ENCODE measurements at places on chromosomes 5 and 9.
A peak's percentile ranks its signal among the peaks of the same experiment; 100 is the strongest.

DNA sequence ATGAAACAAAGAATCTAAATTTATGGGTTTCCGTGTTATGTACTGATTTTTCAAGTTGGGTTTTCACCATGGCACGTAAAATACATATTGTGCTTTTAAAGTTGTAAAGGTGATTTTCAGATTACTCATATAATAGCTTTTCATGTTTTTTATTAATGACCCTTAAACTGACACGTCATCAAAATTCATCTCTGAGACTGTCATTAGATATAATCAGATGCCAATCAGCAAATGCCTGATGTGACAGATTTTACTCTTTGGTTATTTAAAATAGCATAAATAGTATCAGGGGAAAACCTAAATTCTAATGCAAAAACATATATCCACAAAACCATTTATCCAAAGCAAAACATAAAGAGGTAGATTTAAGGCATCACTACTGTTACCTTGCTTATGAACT, 11.0 kb downstream of the RFX3 start:
- no peak for DNase-seq

DNA sequence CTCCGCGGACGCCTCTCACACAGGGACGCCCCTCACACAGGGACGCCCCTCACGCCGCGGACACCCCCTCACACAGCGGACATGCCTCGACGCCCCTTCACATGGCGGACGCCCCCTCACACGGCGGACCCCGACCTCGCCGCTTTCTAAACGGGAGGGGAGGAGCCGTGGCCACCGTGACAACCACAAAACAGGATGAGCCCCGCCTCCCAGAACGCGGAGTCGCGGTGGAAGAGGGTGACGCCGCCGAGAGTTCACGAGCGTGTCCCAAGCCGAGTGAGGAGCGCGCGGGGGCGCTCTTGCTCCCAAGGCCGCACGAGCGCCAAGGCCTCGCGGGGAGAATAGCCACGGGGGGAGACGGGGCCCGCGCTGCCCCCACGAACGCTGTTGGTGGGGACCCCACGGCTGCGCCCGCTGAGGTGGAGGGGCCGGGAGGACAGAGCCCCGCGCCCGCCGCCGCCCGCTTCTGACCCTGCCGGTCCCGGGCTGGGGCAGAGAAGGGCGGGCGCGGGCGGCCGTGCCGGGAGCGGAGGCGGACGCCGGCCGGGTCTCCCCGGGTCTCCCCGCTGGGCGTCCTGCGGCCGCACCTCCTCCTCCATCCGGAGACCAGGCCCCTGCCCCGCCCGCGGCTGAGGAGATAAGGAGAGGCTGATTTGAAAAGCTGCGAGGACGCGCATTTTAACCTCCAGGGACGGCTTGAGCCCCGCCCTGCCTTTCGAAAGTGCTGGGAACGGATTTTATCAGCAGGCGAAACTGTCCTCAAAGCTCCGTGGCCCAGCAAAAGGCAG, 3.9 kb upstream of the NKD2 start:
- no peak for DNase-seq

GRCh38 chr5:137071931-137072330, 427.2 kb downstream of the SPOCK1 start:
- no peak for DNase-seq

- DNase-seq, result peak; percentile 80
These were observed 2.7 kb upstream of the ANXA2R start for GRCh38 chr5:43042626-43043399.

DNA sequence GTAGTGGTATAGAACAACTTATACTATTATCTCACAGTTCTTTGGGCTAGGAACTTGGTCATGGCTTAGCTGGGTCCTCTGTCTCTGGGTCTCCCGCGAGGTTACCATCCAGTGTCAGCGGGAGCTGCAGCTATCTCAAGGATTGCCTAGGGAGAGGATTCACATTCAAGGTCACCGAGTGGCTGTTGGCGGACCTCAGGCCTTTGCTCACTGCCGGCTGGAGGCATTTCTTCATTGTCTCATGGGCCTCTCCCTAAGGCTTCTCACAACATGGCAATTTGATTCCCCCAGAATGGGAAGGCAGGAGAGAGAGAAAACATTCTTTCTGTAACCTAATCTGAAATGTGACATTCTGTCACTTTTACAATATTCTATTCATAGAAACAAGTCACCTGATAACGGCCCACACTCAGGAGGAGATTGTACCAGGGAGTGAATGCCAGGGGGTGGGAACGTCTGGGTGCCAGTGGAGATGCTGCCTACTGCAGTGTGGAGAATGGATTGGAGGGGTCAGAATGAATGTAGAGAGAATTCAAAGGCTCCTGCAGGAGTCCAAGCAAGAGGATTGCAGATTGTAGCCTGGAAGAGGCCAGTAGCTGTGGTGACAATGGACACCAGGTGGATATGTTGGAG, 29.5 kb upstream of the ANKRD18A start:
- DNase-seq, result no peak

- no peak for DNase-seq
These were observed 81.5 kb upstream of the NIPAL4 start for GRCh38 chr5:157378509-157378908.

- peak; percentile 37 for DNase-seq
These were observed 397.1 kb downstream of the DMAC1 start for GRCh38 chr9:7402334-7403027.

DNA sequence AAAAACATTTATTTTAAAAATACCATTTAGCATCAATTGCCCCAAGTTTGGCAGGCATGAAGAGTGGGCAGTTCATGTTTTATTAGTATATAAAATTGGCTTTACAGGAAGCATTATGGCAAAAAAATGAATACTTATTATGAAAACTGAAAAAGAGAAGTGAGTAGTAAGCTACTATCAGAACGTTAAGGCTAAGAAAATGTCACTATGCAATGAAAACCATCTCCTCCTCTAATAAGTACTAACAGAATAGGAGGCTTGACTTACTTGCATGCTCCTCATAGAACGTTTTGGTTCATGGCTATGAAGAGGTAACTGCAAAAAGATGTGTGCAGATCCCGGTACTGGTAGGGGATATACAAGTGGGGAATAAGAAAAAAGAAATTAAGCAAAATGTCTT, 23.6 kb downstream of the TICAM2 start:
- no peak for DNase-seq

- DNase-seq, result no peak
These were observed 124.1 kb upstream of the ADRA1B start for GRCh38 chr5:159792180-159792579.

DNA sequence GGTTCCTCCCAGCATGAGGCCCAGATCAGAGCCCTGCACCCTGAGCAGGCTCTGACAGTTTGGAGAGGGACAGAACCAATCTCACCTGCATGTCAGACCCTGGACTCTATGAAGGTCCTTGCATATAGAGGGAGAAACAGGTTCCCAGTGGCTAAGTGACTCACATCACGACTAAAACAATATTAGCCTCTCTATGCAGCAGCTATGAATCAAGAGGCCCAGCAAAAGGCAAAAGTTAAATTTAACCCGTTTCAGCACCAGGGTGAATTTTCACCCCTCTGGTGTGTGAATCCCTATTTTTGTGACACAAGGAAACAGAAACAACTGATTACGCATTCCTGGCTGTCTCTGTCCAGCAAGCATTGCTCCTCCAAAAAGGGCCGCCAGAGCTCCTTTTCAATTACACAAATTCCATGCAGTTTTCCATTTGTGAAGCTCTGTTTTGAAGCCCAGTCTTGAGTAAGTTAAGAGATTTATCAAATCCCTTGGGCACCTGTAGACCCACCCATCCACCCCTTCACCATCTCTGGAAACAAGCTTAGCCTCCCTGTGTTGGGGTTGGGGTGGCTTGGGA, 136.6 kb downstream of the GABBR2 start:
- DNase-seq, result no peak

- no peak for DNase-seq
These were observed 73.0 kb downstream of the MRPS27 start for GRCh38 chr5:72246954-72247442.

GRCh38 chr5:167207081-167207480, 1084.4 kb upstream of the WWC1 start:
- DNase-seq, result peak; percentile 95

DNA sequence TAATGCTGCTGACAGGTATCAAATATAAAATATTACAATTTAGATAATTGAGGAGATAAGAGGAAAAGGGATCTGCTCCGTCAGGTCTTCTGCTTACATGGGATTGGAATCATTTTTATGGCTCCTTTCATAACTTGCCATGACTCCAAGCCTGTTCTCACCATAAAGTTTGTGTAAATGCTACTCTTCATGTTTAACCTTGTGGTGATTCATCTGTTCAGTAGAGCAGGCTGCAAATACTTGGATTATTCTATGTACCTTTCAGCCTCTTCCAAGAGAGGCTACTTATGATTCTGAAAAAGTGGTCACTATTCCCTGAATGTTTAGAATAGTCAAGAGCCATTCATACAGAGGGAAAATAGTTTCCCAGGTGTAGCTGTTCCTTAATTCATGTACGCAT, 66.9 kb downstream of the SLC44A1 start:
- no peak for DNase-seq

DNA sequence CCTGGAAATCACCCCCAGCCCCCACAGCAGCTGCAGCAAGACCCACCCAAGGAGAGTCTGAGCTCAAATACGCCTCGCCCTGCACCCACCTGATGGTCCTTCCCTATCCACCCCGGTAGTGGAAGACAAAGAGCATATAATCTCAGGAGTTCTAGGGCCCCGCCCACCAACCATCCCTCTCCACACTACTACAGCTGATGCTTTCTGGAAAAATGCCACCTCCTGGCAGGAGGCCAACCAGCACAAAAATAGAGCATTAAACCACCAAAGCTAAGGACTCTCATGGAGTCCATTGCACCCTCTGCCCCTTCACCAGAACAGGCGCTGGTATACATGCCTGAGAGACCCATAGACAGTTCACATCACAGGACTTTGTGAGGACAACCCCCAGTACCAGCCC, 22.5 kb upstream of the NIPSNAP3A start:
- DNase-seq, result no peak

DNA sequence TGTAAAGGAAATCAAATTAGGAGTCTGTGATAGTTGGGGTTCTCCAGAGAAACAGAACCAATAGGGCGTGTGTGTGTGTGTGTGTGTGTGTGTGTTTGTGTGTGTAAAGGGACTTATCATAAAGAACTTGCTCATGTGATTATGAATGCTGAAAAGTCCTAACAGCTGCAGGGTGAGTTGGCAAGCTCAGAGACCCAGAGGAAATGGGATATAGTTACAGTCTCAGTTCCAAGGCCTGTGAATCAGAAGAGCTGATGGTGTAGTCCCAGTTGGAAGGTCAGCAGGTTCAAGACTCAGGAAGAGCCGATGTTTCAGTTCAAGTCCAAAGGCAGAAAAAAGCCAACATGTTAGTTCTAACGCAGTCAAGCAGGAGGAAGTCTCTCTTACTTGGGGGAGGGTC, 214.2 kb downstream of the ELAVL2 start:
- peak; percentile 43 for DNase-seq

- peak; percentile 37 for DNase-seq
These were observed 16.9 kb downstream of the HMGXB3 start for GRCh38 chr5:150017226-150018005.

DNA sequence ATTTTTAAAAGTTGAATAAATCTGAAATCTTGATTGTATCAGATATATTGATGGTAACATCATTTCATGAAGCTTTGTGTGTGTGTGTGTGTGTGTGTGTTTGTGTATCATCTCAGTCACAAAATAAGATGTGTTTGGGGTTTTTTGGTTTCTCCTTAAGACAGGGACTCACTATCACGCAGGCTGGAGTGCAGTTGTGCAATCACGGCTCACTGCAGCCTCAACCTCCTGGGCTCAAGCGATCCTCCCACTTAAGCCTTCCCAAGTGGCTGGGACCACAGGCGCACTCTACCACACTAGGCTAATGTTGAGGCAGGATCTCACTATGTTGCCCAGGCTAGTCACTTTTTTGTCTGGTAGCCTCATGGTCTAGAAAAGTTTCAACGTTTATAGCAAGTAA, 83.4 kb upstream of the DMRT1 start:
- no peak for DNase-seq

DNA sequence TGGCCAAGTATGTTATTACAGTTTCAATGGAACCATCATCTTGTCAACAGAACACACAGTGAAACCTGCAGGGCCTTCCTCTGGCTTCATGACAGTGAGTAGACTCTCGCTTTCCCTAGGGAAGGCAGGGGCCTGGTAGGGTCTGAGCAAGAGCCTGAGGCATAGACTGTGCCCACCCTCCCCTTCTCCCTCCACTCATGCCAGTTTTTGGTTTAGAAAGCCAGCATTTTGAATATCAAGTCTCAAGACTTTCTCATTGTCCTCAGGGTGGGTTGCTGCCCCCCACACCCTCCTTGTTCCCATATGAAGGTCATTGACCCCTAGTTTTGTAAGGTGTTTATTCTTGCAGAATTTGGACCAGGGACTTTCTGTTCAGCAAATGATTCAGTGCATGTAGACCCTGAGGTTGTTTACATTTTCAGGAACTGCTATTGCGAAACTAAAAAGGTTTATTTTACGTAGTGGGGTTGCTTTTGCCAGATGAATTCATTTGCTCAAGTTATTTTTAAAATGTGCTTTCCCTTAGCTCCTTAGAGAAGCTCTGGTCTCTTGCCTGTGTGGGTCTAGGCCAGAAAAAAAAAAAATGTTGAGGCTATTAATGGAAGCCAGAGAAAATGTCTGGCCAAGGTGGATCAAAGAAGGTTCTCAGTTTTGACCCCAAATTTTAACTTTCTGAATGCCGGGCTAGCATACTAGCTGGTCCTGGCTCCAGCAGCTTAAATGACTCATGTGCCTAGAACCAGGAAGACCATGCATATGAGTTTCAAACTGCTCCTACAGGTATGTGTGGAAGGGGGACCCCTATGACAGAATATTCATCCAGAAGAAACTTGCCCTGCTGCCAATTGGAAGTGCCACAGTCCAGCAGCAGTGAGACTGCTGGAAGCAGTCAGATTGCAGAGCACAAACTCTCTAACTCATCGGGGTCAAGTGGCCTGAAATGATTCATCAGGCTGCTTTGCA, 10.1 kb upstream of the MOB3B start:
- DNase-seq, result peak; percentile 42

- no peak for DNase-seq
These were observed 33.4 kb upstream of the TENT2 start for GRCh38 chr5:79578876-79579275.

GRCh38 chr5:123705741-123706140, 193.8 kb downstream of the CSNK1G3 start:
- peak; percentile 90 for DNase-seq

- DNase-seq, result peak; percentile 67
These were observed 110.9 kb upstream of the DMAC1 start for GRCh38 chr9:7910426-7911020.

DNA sequence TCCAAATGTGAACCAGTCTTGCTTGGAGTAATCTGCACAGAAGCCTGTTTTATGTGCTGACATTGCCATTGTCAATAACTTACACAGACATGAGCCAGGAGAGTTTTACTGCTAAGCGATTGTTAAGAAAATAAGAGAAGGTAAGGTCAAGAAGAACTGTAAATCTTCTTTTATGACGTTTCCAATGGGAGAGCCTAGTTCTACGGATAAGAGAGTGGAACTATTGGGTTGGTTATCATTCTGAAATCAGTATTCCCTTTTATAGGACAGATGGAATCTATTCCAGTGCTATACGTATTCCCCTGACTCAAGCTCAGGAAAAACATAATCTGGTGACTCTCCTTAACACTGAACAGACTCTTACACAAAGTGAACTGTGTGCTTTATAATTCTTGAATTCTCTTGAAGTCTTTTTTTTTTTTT, 137.9 kb upstream of the OTULINL start:
- DNase-seq, result peak; percentile 51
